ENCODE measurements at places on chromosomes 6 and 20. TPM values are rescaled to one million over a fixed set of nuclear protein-coding genes. Genes with fewer than 3 reads are reported as not detected.
A peak's percentile ranks its signal among the peaks of the same experiment; 100 is the strongest.

DNA sequence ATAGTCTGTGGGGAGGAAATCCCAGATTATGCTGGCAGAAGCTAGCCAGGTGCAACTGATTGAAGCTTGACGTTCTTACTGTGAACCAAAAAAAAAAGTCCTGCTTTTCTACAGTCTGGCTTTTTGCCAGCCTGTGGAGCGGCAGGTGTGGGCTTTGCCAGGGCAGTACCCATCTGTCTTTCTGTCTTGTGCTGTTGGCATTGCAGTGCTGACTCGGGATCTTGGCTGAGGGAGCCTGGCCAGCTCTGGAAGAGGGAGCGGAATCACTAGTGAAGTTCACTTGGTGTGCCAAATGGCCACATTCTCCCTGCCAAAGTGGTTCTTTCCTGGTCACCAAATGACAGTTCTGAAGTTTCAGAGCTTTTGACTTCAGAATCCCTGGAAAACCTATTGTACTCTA, 5.0 kb downstream of the KIF3B start:
- no peak for DNase-seq

- DNase-seq, result no peak
Observed at GRCh38 chr20:25285091-25285647, 37.3 kb downstream of the PYGB start.

Gene GGTLC1
- polyA plus RNA-seq, result not detected

Gene CLVS2
- polyA plus RNA-seq, result 0.05 TPM

GRCh38 chr6:43444582-43444981, 10.8 kb downstream of the DLK2 start:
- DNase-seq, result peak; percentile 11

DNA sequence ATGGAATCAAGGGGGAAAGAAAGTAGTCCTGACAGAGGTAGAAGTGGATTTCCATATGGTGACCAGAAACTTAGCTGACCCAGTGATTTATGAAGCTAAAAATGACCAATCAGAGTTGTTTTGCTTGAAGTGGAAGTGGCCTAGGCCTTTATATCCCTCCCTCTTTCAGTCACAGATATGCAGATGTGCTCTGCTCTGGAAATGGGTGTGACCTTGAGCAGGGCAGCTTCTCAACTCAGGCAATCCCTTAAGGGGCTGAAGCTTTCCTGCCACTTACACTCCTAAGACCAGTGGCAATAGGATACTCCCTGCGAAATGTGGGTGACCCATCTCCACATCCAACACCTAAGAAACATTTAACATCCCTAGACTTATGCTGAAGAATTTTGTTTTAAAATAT, 256.6 kb downstream of the EYS start:
- DNase-seq, result no peak

Gene KHDRBS2
- not detected for polyA plus RNA-seq

GRCh38 chr6:30211899-30212298, 1.3 kb downstream of the TRIM26 start:
- no peak for DNase-seq

DNA sequence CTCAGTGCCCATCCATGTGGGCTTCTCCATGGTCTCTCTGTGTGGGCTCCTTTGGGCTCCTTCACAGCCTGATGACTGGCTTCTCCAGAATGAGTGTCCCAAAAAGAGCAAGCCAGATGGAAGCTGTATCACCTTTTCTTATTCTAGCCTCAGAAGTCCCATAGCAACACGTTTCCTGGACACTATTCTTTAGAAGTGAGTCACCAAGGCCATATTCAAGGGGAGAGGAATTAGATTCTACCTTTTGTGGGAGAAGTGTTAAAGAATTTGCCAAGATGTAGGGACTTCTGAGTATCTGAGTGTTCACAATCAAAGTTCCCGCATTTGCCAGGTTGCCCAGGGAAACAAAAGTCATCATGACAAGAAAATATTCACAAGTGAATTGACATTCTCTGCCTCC, 20.7 kb upstream of the TBC1D22B start:
- DNase-seq, result no peak

DNA sequence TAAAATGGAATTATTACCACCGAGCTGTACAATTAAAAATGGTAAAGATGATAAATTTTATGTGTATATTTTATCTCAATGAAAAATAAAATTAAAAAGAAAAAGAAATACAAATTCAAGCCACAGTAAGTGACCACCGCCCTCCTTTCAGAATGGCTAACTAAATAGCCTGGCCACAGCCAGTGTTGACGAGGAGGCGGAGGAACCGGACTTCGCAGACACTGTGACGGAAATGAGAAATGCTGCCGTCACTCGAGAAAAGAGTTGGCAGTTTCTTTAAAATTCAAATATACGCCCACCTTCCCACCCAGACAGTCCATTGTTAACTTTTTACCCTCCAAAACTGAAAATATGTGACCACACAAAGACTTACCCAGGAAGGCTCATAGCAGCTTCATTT, 50.0 kb downstream of the FOXF2 start:
- DNase-seq, result no peak

Gene ID1
- polyA plus RNA-seq, result 493 TPM

- no peak for DNase-seq
Observed at GRCh38 chr6:87706187-87706966, 4.3 kb upstream of the AKIRIN2 start.

- DNase-seq, result no peak
Observed at GRCh38 chr6:53306819-53307347, 41.9 kb downstream of the ELOVL5 start.
